Breast epithelium (tissue), 4 donors: ENCODE measurements at places on chromosomes 2 and 18. TPM values are rescaled to one million over a fixed set of nuclear protein-coding genes. Genes with fewer than 3 reads are reported as not detected.

- H3K36me3 ChIP-seq, result no peaks in the 10 kb centered on the region
- no peak for DNase-seq
- no peaks in the 10 kb centered on the region for H3K27me3 ChIP-seq
- no peak overlapping the region for H3K4me3 ChIP-seq
- H3K27ac ChIP-seq, result no peak overlapping the region
Observed at GRCh38 chr18:54119524-54120019, 104.9 kb downstream of the MBD2 start.

The PARD3B gene
- total RNA-seq, result 25.9 TPM

DNA sequence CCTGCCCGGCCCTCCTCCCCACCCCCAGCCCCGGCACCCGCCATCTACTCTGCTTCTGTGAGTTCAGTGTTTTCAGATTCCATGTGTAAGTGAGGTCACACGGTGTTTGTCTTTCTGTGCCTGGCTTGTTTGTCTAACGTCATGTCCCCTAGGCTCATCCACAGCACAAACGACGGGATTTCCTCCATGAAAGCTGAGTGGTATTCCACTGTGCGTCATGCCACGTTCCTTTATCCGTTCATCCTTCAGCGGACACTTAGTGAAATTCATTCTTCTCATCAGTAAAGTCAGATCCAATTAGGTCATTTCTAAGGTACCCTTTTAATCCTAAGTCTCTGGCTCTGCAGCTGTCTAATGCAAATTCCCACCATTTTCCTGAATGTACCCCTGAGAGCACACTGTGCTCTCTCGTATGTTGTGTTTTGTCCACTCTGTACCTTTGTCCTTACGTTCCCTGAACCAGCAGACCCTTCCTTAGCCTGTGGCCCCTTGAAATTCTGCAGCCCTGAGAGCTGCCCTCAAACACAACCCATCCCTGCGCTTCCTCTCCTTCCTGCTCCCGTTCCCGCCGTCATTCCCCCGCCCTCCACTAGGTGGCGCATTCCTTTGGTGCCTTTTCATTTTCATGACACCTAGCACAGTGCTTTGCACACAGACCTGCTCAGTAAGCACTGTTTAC is 44.1 kb downstream of the TRAPPC12 start:
- peak; percentile 69 for DNase-seq
- H3K4me1 ChIP-seq, result no peaks in the 10 kb centered on the region
- H3K27me3 ChIP-seq, result no peaks in the 10 kb centered on the region
- H3K4me3 ChIP-seq, result no peak overlapping the region
- H3K36me3 ChIP-seq, result peaks cover 1% of the 10 kb centered on the region

The MOCOS gene
- 9.7 TPM for total RNA-seq

The DTNA gene
- total RNA-seq, result 14.4 TPM

The TMEM163 gene
- total RNA-seq, result 0.32 TPM

- no peak overlapping the region for H3K27ac ChIP-seq
- DNase-seq, result no peak
- H3K27me3 ChIP-seq, result no peaks in the 10 kb centered on the region
- H3K4me3 ChIP-seq, result no peak overlapping the region
Observed at GRCh38 chr2:193695367-193695766, 1500.6 kb upstream of the TMEFF2 start.

The CNDP1 gene
- 0.33 TPM for total RNA-seq

DNA sequence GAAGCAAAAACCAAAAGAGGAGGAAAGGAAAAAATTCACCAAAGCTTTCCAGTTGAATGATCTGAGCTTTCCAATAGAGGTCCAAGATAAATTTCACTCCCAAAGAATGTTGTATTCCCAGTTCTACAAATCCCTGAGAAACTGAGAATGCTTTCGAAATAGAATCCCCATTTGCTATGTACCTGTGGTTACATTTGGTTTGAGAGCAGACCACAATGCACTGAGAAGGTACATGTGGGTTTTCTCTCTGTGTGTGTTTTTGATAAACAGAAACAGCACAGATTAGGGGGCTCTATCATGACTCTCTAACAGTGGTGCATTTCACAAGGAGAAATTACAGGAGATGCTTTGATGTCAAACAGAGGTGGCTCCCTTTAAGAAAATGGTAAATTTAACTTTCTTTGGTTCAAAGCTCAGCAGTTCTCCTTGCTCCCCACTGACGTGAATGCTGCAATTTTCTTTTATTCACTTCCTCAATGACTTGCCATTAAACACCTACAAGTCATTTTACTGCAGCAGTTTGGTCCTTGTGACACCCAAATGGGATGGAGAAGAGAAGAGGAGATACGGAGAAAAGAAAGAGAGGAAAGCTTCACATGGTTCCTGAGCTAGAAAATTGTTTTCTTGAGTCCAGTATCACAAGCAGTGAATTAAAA is 108.7 kb downstream of the EPHA4 start:
- no peaks in the 10 kb centered on the region for H3K36me3 ChIP-seq
- no peaks in the 10 kb centered on the region for H3K4me1 ChIP-seq
- DNase-seq, result no peak
- no peak overlapping the region for H3K4me3 ChIP-seq
- H3K27ac ChIP-seq, result no peak overlapping the region
- H3K27me3 ChIP-seq, result no peaks in the 10 kb centered on the region

The RGPD4 gene
- not detected for total RNA-seq

DNA sequence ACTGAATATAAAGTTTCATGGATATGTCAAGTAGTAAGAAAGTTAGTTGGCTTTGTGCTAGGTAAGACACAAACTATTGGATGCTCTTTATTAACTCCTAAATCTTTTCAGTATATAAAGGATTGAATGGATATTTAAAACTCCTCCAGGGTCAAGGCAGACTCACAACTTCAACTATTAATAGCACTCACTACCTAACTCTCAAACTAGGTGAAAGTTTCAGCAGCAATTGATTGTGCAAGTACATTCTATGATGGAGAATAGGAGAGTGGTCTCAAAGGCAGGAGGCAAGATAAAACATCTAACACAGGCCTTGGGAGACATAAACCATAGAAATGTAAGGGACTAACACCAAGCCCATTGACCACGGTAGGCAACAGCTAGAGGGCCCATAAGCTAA is 328.9 kb upstream of the CHAC2 start:
- no peaks in the 10 kb centered on the region for H3K36me3 ChIP-seq
- H3K4me1 ChIP-seq, result no peaks in the 10 kb centered on the region
- H3K27me3 ChIP-seq, result no peaks in the 10 kb centered on the region
- H3K27ac ChIP-seq, result no peak overlapping the region
- no peak for DNase-seq

DNA sequence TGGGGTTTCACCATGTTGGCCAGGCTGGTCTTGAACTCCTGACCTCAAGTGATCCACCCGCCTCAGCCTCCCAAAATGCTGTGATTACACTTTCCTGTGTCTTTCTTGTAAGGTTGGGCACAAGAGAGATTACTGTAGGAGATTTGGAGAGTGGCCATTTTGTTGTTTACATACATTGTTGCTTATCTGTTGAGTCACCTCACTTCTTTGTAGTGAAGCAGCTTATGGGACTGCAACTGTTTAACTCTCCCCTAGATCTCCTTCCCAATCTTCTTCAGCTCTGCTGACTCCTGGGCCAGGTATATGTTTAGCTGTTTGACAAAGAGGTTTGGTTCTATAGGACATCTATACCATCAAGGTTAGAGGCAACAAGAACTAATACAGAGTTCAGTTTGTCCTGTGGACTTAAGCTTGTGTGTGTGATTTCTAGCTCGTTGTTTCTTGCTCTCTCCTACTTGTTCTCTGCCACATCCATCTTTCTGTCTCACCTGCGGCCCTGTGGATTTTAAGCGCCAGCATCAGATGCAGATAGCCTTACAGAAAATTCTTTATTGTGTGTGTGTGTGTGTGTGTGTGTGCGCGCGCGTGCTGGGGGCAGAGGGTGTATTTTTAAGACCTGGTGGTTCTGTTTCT is 95.4 kb downstream of the HAUS1 start:
- no peaks in the 10 kb centered on the region for H3K4me1 ChIP-seq
- no peaks in the 10 kb centered on the region for H3K36me3 ChIP-seq
- H3K27me3 ChIP-seq, result no peaks in the 10 kb centered on the region

DNA sequence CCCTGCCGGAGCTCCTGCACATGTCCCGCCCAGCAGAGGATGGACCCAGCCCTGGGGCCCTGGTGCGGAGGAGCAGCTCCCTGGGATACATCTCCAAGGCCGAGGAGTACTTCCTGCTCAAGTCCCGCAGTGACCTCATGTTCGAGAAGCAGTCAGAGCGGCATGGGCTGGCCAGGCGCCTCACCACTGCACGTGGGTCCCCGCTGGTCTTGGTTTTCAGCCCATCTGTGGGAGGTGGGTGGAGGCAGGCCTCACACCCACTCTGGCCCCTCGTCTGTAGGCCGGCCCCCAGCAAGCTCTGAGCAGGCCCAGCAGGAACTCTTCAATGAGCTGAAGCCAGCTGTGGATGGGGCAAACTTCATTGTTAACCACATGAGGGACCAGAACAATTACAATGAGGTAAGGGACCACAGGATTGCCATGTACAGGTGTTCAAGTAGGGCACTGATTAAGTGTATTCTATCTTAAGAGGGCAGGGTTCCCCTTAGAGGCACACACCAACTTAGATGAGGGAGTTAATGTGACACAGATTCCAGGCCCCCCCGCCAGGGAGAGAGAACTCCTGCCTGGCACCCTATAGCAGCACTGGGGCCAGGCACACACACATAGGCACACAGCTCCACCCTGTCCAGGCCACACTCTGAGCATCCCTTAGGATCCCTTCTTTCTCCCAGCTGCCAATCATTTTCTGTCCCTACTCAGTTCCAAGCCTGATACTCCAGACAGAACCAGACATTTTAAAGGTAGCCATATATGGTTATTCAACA is 5.4 kb upstream of the CHRNG start:
- no peak for DNase-seq
- H3K4me3 ChIP-seq, result no peak overlapping the region
- H3K4me1 ChIP-seq, result no peaks in the 10 kb centered on the region
- peaks cover 8% of the 10 kb centered on the region for H3K27me3 ChIP-seq
- no peaks in the 10 kb centered on the region for H3K36me3 ChIP-seq

- no peak overlapping the region for H3K27ac ChIP-seq
- H3K4me1 ChIP-seq, result peaks cover 4% of the 10 kb centered on the region
- H3K4me3 ChIP-seq, result no peak overlapping the region
- H3K36me3 ChIP-seq, result no peaks in the 10 kb centered on the region
Observed at GRCh38 chr2:152464851-152465470, 130.0 kb downstream of the FMNL2 start.
